ENCODE measurements at places on chromosomes 4 and X.

GRCh38 chr4:114386637-114387233 lies 211.9 kb upstream of the UGT8 start:
- no peak for DNase-seq

GRCh38 chrX:147901461-147902126 lies 10.1 kb upstream of the FMR1 start:
- DNase-seq, result no peak

DNA sequence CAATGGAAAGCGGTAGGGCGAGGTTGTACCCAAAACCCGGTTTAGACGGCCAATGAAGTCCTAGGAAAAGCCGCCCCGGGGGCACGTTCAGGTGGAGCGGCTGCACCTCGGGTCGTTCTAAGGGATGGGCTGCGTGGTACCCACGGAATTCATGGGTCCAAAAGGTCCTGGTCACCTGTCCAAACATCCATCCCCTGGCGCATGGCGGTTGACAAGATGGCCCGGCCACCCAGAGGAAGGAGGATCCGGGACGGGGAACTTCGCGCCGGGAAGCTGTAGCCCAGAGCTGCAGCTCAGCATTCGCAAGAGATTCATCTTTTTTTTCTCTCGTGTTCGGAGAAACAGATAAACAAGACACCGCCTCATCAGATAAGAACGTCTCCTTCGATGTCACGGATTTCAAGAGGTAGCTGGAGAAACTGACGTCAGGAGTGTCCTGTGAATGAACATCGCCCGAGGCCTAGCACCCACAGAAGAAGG lies 10.9 kb downstream of the PITX2 start:
- no peak for DNase-seq

DNA sequence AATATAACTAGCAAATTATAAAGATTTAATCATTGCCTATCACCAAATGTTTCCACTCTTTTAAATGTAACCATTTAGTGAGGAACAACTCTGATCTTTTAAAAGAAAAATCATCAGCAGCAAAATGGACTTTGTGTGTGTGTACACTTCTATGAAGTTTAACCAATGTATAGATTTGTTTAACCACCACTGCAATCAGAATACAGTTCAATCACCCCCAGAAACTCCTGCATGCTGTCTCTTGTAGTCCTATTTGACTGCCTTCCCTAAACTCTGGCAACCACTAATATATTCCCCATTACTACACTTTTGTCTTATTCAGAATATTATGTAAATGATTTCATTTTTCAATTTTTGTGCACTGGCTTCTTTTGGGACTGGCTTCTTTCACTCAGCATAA lies 1.7 kb upstream of the TCEAL8 start:
- DNase-seq, result no peak

DNA sequence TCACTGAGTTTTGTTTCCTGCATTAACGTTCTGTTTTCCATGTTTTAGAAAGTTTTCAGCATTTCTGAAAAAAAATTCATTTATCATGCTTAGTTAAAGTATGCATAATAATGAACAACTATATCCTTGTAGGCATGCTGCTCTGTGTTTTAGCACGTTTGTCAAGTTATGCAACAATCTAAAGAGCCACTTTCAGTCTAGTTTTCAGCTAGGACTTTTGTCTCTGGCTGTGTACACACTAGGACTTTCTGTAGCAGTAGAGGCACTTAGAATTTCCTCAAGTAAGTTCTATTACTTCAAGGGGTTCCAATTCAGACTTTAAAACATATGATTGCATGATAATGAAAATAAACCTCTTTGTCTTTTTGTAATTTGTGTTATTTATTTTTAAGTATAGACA lies 12.4 kb downstream of the DCAF8L1 start:
- DNase-seq, result no peak

DNA sequence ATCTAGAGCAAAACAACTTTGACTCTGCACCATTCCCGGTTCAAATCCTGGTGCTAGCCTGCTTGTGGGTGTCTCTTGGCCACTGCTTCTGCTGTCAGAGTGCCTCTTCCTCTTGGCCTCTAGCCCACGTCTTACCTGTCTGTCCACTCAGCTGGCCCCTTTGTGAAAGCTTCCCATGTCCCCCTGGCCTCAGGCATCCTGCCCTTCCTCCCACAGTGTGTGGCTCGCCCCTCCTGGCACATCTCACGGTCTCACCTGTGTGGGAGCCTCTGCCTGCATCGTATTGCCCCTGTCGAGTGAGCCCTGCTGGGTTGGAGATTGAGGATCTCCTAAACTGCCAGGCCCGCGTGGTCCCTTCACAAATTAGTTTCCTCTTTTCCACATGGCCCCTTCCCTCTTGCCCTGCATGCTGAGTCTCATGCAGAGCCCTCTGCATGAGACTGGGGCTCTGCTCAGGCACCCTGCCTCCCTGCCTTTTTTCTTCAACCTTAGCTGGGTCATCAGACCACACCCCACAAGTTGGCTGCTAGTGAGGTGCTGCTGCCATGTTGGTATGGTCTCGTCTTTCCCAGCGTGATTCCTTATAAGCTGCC lies 53.7 kb upstream of the TADA2B start:
- no peak for DNase-seq

- no peak for DNase-seq
Observed at GRCh38 chr4:113674251-113674650, 87.3 kb downstream of the CAMK2D start.

DNA sequence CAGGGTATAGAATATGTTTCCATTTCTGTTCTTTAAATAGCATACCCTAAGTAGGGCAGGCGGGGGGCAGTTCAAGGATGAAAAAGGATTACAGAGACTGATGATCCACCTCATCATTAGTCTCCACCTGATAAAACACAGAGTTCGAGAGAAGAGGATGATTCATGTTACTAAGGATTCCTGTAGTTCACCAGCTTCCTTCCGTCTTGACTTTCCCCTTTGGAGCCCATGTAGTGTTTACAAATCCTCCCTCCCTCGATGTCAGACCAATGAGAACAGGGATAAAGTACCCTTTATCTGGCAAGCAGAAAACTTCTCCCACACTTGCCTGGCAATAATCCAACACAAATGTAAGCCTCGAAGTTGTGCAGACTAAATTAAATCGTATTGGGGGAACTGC lies 526.3 kb upstream of the FAM241A start:
- DNase-seq, result no peak

- no peak for DNase-seq
Observed at GRCh38 chrX:7983581-7983980, 56.4 kb upstream of the PNPLA4 start.

DNA sequence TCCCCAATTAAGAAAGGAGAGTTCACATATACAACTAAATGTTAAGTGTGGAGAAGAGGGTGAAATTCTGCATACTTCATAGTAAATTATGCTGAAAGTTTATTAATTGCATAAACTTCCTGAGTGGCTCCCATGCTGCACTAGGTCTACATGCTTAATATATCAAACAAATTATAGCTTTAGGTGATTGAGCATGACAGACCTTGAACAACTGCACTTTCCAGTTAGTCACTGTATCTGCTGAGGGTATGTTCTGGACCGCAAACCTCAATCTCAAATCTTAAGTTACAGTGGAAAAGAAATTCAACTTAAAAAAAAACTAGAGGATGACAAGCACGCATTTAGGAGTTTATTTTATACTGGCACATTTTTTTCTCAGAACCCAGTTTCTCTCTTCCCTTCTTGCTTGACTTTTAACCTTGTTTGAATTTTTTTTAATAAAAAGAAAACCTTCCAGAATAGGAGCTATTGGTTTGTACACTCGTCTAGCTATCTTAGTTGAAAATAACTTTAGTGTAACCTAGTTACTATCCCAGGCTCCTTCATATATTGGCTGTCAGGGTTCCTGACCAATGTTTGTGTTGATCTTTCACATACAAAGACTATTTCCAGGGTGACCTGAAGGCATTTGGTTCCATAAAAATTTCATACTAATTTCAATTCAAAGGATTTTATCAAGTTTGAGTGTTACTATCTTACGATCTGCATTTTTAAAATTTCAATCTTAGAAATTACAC lies 10.2 kb upstream of the FAM120C start:
- DNase-seq, result no peak

- DNase-seq, result no peak
Observed at GRCh38 chr4:56222514-56222913, 164.8 kb downstream of the AASDH start.

DNA sequence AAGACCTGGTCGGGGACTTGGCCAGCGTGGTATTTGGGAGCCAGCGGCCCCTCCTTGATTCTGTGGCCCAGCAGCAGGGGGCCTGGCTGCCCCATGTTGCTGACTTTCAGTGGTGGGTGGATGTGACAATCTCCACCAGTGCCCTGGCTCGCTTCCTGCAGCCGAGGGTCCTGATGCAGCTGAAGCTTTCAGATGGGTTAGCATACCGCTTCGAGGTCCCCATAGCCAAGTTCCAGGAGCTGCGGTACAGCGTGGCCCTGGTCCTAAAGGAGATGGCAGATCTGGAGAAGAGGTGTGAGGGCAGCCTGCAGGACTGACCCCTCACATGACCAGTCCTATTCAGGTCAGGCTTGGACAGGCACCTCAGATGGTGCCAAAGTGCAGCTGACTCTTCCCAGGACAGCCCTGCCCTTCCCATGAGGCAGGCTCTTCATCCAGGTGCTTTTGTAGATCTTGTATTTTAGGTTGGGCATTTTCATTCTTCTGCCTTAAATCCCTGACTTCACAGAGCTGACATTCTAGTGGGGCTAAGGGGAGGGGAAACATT lies 15.1 kb downstream of the LNX1 start:
- DNase-seq, result no peak

GRCh38 chr4:41098093-41099048 lies 116.0 kb downstream of the APBB2 start:
- no peak for DNase-seq

DNA sequence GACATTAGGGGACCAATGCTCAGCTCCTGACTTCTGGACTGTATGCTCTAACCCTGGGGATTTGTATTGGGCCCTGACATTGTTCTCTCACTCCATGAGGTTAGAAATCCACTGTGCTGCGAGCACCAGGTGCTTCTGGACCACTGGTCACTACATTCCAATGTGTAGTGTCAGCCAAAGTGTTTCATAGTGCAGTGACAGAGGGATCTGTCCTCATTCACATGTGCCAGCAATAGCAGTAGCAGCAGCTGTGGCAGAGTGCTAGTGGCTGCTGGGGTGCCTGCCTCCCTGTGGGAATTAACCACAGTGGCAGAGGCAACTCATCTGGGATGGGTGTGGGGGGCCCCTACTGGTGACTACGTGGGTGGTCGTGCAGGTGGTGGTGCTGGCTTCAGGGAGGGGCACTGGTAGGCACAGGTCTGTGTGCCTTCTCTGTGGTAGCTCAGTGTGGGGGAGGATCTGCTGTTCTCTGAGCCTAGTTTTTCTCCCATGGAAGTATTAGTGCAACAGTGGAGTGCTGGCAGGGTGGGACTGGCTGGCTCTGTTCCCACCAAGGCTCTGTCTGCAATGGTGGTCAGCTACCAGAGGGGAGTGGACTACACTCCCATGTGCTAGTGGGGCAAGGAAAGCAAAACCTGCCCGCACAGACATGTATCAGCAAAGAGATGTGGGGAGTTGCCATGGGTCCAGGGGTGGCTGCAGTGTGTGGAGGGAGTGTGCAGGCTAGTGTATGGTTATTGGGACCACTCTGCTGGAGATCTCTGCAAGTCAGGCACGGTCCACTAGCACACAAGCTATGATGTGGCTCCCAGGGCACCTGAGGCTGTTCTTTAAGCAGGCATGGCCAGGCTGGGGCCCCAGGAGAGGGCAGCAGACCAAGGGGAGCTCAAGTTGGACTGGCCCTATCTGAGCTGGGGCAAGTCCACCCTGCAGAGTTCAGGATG lies 78.5 kb downstream of the SCLT1 start:
- DNase-seq, result no peak

DNA sequence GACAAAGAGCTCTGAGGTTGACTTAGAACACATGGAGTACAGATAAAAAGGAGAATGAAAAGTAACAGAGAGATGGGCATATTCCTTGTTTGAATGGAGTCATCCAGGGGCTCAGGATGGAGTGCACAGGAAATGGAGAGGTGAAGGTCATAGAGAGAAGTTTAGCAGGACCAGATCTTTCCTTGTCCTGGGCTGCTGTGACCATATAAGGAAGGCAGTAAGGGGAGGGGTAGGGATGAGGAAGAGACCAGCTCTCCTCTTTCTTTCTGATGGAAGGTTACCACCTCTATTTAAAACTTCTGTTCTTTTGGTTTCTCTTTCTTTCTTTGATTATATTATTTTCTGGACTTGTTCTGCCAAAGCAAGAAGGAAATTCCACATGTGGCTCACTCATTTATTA lies 27.0 kb downstream of the AR start:
- no peak for DNase-seq

DNA sequence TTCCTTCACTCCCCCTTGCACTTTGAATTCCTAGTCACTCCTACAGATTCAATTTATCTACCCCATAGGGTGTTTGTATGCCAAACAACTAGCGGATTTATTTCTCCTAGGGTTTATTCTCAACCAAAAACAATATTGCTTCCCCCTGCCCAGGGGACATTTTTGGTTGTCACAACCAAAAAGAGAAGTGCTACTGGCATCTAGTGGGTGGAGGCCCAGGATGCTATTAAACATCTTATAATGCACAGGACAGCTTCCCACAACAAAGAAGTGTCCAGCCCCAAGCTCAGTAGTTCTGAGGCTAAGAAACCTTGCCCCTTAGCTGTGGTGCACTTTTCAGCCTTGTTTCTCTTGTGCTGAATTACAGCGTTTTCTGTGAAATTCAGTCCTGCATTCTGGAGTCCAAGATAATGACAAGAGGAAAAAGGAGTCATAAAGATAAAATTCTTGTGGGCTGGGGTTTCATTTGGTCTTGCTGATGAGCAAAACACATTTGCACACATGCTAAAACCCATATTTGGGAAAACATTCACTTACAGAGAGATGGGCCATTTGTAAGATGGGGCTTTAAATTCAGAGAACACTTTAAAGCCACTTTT lies 11.2 kb upstream of the SYTL4 start:
- DNase-seq, result no peak

GRCh38 chrX:41837270-41837944 lies 85.9 kb downstream of the CASK start:
- no peak for DNase-seq

- DNase-seq, result no peak
Observed at GRCh38 chr4:20420916-20421602, 169.4 kb downstream of the SLIT2 start.
